Activated T-helper 1 cell treated with anti-CD3 and anti-CD28 coated beads, Interleukin-12 subunit alpha, Interleukin-12 subunit beta, Interleukin-2, Interleukin-4 antibody, amounts not matched to agents 30 ng/mL and 10 ng/mL and 1 ng/mL, durations not matched to agents 14 hours and 24 hours and 36 hours (primary cell): ENCODE measurements at places on chromosomes 4 and X.
A peak's percentile ranks its signal among the peaks of the same experiment; 100 is the strongest.

GRCh38 chrX:23575281-23575680 lies 92.0 kb upstream of the PRDX4 start:
- DNase-seq: no peak

DNA sequence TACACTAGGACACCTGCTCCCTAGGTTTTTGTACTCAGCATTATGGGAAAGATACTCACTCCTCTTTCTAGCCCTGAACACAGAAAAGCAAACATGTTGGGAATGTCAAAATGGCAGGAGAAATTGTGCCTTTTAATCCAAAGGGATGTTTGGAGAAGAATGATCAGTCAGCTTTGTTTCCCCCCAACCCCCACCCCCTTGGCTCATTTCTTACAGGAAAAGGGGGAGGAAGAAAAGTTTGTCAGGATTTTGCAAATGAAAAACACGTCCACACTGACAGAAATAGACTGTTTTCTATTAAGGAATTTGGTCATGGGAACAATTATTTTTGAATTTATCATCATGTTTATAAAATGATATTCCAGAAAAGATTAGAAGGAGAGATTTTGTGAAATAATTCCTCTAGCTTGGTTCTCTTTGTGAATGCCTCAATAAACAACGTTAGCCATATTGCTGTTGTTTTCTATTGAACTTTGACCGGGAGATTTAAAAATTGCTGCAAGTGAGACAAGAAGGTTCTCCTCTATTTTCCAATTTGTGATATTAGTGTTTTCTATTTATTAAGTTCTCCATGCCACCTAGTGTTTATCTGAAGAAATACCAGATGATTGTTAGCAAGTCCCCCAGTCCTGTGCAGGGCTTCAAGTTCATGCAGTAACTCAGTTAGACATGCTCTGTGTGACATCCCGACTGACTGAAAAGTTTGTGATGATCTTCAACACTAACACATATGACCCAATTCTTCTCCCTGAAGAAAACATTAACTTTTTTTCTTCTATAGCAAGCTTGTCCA lies 31.3 kb upstream of the TFDP3 start:
- no peak for DNase-seq

DNA sequence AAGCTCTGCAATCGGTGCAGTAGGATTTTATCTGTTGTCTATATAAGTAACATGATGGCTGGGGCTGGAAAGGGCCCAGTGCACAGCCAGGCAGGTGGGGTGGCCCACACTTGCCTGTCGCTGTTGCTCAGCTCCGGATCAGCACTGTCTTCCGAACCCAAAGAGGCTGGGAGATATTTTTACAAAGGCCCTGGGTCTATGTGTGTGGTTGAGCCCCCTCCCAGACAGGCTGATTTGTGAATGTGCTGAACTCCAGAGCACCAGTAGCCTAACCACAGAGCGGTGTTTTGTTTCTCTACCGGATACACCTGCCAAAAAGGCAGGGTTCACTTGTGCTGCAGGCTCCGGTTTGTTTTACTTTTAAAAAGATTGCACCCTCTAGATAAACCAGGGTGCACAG lies 33.5 kb upstream of the CHRNA9 start:
- DNase-seq: peak; percentile 66

GRCh38 chr4:101414496-101414895 lies 67.2 kb upstream of the PPP3CA start:
- DNase-seq: no peak

- DNase-seq: no peak
Observed at GRCh38 chr4:162350331-162350730, 186.5 kb upstream of the FSTL5 start.

DNA sequence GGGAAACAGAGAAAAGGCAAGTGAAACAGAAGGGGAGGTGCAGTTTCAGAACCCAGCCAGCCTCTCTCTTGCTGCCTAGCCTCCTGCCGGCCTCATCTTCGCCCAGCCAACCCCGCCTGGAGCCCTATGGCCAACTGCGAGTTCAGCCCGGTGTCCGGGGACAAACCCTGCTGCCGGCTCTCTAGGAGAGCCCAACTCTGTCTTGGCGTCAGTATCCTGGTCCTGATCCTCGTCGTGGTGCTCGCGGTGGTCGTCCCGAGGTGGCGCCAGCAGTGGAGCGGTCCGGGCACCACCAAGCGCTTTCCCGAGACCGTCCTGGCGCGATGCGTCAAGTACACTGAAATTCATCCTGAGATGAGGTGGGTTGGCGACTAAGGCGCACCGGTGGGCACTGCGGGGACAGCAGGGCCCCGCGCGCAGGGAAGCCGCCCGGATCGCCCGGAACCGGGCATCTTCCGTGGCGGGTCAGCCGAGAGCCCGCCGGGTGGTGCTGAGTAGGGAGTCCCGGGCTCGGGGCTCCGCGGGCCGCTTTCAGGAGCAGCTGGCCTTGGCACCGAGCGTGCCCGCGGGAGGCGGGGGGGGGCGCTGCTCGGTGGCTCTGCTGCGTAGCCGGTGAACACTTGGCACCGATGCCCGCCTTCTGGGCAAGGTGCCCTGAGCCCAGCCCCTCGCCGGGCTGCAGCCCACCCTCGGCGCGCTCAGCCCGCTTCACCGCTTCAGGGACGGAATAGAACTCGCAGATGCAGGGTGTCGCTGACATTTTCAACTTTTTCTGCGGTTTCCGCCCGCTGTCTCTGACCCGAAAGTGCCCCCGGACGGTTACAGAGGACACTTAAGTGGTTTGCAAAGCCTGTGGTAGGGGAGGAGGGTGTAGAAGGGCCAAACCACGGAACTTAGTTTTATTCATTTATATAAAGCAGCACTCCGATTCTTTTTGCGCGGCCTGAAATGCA lies at the start of gene CD38:
TSS of gene CD38 (plus strand) at position 40 of the 953 bp plus-strand sequence. CDS start at position 127, 87 bp downstream.
- DNase-seq: peak; percentile 64

DNA sequence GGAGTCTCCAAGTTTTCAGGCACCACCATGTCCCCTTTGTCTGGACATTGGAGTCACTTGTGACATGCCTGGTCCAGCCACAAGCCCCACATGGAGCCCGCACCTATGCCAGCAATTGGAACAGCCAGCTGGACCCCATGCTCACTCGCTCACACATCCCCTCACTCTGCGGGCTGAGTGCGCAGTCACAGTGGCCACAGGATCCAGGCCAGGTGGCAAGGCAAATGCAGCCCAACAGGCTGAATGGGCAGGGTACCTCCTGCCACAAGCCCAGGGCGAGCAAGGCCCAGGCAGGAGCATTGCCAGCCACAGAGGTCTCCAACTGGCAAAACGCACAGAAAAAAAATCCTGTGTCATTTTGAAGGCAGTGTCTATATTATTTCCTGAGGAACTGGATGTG lies 82.0 kb downstream of the ANXA10 start:
- DNase-seq: no peak

- no peak for DNase-seq
Observed at GRCh38 chr4:176309046-176309445, 10.7 kb upstream of the SPCS3 start.

DNA sequence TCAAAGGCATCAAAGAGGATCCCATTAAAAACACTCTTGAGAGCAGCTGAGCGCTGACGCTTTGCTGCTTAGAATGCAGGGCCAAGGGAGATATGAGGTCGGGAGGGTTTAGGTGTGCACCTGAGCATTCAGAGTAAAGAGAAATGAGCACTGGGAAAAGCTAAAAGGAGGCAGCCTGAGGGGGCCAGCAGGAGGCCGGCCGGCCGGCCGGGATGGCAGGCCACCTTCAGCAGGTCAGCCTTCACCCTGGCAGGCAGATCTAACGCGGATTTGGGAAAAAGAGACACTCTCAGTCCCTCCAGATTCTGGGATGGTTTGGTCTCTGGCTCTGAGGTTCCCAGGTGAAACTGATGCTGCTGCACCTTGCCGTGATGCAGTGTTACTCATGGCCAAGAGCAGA lies 393.5 kb downstream of the TRIML1 start:
- no peak for DNase-seq

GRCh38 chrX:8424912-8425311 lies 39.7 kb upstream of the VCX3B start:
- DNase-seq: no peak
